ENCODE measurements at places on chromosomes 2 and 18.

GRCh38 chr18:75204732-75205513 is 4.0 kb downstream of the PTGR3 start:
- DNase-seq, result no peak

- no peak for DNase-seq
These were observed 22.1 kb downstream of the PRKAG3 start for GRCh38 chr2:218809515-218809914.

DNA sequence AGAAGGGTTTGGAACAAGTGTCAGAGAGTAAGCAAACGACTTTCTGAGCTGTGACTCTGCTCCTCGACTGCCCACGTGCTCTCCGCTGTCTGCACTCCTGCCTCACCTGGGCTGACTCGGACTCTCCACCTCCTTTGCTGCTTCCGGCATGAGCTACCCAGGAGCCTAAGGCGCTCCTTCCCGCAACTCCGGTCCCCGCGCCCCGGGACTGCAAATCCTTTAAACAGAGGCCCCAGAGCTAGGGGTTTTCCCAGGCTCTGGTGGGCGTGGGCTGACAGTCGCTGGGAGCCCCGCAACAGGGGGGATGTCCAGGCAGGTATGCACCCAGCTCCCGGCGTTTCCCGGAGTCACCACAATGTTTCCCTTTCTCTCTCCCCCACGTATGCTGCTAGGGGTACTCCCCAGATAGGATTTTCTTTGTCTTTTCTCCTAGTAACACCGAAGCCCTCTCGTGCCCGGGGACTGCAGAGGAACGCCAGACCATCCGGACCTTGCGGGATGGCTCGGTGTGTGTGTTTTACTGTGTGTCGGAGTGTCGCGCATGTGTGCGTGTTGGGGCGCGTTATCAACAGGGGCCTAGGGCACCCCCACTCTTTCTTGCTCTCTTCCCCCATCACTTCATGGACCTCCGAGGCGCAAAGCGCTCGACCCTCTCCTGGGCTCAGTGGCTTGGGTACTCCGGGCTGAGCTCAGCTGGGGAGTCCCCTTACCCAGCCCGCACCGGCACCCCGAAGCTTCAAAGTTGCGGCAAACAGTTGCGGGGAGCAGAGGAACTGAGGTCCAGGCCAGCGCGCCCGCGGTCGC is 691 bp upstream of the THSD7B start:
- DNase-seq, result no peak

DNA sequence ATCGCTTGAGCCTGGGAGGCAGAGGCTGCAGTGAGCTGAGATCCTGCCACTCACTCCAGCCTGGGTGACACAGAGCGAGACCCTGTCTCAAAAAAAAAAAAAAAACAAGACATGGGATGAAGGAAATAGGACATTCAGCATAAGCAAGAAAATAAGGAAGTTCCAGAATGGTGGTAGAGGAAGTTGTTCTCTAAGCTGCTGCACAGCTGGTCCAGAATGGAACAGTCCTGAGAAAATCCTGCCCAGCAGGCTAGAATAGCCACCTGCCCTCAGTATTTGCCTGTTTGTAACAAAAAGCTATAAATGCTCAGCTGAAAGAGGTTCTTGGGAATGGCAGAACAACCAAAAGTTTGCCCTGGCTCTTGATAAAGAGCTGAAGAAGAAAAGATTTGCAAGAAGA is 11.1 kb upstream of the MAPRE3 start:
- DNase-seq, result no peak

- no peak for DNase-seq
These were observed 84.8 kb upstream of the DNAJC10 start for GRCh38 chr2:182631299-182631698.

- DNase-seq, result no peak
These were observed 566 bp upstream of the POLI start for GRCh38 chr18:54268751-54269150.

DNA sequence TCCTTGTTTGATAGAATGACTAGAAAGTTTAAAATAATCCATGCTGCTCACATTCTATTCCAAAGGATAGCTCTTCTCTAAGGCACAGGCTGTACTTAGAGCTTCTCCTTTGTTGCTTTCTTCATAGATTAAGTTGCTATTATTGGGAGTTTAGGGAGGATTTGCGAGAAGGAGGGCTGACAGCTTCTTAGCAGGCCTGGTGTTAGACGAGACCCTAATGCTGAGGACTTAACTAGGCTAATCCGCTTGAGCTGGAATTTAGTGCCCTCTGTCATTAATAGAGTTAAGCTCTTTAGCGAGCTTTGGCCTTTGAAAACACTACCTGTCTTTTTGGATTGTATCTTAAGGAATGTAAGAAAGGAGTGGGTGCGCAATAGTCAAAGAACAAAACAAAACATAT is 81.3 kb downstream of the MOGAT1 start:
- DNase-seq, result no peak

DNA sequence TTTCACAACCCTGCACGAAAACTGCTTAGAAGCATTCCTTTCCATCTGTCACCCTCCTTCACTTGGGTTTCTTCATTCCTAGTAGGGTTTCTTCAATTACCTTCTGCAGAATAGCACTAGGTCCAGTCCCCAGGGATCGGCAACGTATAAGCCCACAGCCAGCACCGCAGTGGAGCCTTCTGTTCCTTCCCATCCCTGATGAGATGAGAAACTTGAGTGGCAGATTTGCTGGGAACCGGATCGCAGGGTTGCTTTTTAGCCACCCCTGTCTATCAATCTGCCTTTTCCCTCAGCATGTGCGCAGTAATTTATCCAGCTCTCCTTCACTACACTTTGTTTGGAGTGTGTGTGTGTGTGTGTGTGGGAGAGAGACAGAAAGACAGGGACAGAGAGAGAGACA is 94.2 kb downstream of the CD8B2 start:
- no peak for DNase-seq
